ENCODE measurements at places on chromosomes 7 and 10. TPM values are rescaled to one million over a fixed set of nuclear protein-coding genes. Genes with fewer than 3 reads are reported as not detected.

DNA sequence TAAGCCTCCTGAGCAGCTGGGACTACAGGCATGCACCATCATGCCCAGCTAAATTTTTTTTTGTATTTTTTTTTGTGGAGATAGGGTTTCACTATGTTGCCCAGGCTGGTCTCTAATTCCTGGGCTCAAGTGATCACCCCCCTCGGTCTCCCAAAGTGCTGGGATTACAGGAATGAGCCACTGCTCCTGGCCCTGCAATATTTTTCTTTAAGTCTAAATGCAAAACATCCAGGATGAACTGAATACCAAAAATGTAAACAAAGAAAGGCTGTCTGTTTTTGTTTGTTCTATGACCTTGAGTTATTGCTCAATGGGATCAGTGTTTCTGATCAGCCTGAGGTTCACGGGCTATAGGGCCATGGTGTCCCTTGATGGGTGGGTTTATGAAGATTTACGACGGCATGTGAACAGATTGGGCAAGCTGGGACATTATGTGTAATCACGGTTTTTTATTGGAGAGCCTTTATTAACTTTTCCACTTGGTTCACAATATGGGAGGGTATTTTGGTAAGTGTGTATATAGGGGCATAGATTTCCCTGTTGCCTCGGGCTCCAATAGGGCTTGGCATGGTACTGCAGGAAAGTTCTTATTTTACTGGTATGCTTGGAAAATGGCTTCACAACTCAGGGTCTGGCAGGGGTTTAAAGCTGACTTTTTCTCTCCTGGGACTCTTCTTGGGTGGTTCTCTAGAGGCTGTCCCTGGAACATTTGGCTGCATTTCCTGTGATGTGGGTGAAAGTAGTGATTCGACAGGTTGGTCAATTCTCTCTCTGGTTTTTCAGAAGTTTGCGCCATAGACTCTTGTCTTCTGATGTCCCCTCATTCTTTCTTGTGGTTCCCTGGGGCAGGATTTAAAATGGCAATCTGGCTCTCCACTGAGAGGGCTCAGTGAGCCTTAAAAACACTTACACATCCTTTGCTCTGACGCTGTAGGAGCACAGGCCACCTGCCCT, 41.6 kb downstream of the MRPS33 start:
- no peak for DNase-seq

The CHST15 gene
- total RNA-seq, result 15.3 TPM

- no peak for DNase-seq
Measured at GRCh38 chr7:120829487-120829886, 28.5 kb downstream of the TSPAN12 start.

The ASB15 gene
- 12.7 TPM for total RNA-seq

The GBX1 gene
- total RNA-seq, result not detected

DNA sequence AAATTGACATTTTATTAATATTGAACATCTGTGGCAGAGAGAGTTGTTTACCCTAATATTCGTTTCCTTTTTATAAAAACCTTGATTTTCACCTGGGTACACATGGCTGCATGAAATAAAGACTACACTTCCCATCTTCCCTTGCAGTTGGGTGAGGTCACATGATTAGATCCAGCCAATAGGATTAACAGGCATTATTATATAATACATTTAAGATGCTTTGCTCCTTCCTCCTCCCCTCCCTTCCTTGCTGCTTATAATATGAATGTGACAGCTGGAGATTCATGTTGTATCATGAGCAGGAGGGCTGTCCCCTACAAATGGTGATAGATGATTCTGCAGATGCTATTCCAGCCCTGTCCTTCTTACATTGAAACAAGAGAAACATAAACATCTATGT, 146.6 kb downstream of the SH2D4B start:
- DNase-seq, result no peak

- no peak for DNase-seq
Measured at GRCh38 chr10:1589257-1589656, 148.1 kb downstream of the ADARB2 start.

GRCh38 chr7:36823353-36823752, 99.1 kb upstream of the AOAH start:
- no peak for DNase-seq

DNA sequence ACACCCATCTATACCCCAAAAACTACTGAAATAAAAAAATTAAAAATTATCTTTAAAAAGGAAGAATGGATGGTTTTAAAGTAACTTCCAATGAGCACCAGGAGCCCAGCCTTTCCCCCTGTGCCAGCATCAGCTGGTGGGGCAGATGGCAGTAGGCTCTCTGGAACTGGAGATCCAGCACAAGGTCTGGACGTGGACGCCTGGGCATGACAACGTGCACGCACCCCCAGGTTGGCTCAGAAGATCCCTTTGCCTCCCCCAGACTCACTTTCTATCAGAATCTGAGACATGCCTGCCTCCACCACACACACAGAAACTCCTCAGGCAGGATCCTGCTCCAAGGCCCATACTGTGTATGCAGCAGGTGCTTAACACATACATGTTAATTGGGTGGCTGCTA, 35.8 kb downstream of the TCERG1L start:
- no peak for DNase-seq

The PILRB gene
- 19.2 TPM for total RNA-seq

The UROS gene
- 73.6 TPM for total RNA-seq

DNA sequence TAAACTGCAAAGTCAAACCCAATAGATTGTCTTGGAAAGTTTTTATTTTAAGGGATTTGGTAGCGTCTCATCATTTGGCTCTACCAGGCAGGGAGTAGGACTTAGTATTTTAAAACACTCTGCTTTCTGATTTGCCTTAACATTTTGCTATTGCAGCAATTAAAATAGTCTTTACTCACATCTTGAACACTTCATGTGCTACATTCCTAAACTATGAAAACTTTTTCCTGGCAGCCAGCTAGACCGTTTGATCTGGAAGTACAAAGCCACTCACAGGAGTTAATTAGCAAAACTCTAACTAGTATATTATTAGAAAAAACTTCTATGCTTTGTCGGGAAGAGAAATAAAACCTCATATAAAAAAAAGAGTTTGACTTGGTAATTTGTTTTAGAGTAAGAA, 111.4 kb downstream of the TFPI2 start:
- no peak for DNase-seq

GRCh38 chr7:93955304-93955703, 33.8 kb downstream of the GNG11 start:
- no peak for DNase-seq

GRCh38 chr7:64541438-64542359, 21.2 kb downstream of the ZNF680 start:
- DNase-seq, result no peak

DNA sequence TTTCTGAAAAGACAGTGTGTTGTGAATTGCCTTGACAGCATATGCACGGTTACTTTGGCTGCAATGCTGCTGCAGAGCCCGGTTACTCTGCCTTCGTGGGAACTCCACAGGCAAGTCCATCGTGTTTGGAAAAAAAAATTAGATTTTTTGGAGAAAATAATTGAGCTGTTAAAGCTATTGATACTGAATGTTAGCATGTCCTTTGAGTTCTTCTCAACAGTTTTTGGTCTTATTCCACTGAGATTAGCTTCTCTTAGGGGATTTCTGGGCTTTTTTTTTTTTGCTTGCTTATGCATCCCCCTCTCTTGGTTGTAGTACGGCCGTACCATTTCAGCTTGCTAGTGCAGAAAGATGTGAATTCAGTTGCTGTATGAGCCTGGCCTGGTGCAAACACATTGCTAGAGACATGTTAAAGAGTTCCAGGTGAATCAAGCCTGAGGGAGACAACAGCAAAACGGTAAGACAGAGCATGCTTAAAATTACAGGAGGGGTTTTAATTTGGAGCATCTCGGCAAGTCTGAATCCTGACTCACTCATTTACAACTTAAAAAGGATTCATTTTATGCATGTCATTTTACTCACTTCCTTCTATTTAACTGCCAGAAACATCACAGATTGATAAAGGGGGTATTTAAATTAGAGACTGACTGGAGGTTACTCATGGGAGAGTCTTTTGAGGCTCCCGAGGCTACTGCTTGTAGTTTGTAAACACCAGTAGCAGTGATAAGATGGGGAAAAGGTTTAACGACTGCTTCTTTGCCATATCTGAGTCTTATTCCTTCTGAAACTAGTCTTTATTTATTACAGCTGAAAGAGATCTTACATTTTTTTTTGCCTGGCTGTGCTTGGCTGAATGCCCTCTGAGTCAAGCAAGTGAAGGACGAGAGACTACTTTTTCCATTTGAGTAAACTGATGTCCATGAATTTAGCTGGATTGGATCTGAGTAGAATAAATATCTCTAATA, 113.7 kb downstream of the CDK14 start:
- DNase-seq, result no peak

DNA sequence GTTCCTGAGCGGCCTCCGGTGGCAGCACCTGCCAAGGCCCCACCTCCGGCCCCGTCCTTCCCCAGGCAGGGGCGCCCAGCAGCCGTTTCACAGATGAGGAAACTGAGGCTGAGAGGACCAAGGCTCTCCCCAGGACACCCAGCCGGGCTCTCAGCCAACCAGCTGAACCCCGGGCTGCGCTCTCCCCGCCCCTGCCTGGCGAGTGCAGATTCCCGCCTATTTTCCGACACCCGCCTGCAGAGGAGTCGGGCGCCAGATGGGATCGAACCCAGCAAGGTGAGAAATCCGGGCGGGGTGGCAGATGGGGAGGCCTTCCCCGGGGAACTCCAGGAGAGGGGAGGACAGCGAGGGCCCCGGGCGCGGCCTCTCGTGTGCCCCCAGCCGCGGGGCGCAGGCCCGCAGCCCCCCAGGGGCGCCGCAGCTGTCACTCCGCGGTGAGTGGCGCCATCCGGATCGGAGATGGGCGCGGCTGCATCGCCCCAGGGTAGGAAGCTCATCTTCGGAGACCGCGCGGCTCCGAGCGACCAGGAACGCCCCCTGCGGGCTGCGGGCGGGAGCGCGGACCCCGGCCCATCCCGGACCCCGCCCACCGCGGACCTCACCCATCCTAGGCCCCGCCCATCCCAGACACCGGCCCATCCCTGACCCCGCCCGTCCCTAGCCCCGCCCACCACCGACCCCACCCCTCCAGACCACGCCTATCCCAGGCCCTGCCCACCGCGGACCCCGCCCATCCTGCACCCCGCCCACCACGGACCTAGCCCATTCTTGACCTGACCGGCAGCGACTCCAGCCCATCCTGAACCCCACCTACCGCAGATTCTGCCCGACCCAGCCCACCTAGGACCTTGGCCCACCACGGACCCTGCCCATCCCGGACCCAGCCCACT, 90.3 kb downstream of the MICALL2 start:
- DNase-seq, result no peak

All from psoas muscle (tissue), 8 donors.